ENCODE measurements at places on chromosomes 7 and 10.

DNA sequence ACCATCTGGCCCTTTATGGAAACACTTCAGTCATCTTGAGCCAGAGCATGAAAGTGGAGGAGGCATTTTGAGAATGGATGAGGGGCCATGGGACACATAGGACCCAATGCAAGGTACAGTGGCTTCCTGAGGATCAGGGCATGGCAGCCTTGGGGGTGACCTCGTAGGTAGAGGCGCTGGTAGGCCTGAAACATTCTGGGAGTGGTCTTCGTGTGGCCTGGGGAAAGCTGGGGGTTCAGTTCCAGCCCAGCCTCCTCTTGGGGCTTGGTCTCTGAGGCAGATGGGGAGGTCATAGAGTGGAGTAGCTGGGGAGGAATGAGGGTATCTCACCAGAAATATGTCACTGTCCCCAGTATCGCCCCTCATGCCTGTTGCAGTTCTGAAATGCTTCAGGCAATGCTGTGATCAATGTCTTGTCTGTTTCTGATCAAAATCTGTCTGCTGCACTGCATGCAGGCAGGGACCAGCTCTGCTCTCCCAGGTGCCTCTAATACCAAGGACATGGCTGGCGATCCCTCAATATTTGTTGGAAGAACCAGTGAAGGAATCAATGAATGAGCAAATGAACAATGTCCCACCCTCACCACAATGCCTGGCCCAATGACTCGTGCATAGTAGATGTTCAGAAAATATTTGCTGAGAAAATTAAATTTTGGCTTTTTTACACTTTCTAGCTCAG lies 90.9 kb downstream of the CHST15 start:
- DNase-seq: no peak

DNA sequence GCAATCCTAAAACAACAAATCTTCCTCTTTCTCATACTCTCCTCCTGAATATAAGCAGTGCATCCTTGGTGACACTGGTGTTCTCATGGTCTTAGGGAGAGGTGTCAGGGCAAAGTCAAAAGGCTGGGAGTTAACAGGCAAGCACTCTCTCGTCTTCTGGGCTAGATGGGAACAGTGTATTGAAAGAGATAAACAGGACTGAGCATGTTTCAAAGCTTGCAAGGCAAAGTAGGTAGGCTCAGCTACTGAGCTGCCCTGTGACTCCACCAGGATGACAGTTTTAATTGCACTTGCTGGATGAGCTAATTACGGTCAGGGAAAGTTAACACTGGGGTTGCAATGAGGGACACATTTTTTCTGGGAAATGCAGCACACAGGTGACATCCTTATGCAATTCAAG lies 554.9 kb upstream of the NRP1 start:
- no peak for DNase-seq

DNA sequence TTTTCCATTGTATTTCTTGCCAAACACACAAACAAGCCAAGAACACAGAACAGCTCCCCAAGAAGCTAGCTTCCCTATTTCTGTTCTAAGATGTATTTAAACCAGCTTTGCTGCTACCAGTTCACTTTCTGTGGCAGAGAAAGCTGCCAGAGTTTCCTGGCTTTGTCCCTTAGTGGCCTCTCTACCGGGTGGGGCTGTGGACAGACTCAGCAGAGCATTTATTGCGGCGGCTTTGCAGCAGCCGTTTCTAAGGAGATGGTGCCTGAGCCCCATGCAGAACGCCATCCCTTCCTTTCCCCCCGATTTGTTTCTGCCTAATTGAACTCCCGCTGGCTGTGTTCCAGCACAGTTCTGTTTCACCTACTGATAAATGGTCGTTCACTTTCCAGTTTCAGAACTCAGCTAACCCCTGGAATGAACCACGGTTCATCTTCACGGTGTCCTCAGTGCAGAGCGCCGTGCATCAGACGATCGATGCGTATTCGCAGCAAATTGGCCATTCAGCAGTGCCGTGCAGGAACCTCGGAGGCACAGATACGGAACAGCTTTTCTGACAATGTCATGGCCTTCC lies 33.8 kb upstream of the SFMBT2 start:
- no peak for DNase-seq

GRCh38 chr7:152756116-152756515 lies 3.4 kb upstream of the ACTR3B start:
- no peak for DNase-seq

DNA sequence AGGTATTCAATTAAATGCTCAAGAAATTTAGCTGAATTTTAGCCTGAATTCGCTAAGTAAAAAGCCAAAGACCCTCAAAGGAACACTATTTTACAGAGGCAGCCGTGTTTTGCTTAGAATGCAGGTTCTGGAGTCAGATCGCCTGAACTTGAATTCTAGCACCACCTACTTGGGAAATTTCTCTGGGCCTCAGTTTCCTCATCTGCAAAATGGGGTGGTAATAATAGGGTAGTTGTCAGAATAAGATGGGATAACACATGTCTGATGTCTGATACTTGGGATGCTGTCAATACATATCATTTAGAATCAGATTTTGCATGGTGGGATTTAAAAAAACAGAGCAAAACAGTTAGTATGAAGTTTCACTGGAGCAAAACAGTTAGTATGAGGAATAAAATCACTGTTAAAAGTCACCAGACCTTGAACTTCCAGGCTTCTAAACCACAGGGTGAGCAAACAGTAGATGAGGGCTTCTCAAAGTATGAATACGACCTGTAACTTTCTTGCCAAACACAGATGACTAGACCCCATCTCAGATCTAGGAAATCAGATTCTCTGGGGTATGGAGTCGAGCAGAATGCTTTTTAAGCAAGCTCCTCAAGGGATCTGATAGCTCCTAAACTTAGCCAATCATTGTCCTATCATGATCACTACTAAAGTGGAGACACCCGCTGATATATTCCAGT lies 75.4 kb downstream of the ATXN7L1 start:
- no peak for DNase-seq

DNA sequence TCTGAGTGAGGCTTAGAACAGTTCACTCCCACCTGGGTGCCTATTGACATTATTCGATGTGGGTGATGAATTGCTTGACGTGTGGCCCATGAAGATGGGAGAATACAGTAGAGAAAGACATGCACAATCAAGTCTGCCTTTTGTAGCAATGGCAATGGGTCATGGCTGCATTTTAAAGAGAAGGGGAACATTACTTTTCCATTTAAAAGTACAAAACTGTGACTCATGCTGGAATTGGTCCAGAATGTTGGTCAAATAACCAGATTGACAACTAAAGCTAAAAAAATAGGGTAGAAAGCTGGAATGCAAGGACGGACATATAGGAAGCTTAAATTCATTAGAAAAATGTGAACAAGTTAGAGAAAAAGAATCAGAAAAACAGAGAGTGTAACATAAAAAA lies 104.1 kb upstream of the SLC25A13 start:
- no peak for DNase-seq

Measured in stimulated activated CD4-positive, alpha-beta T cell treated with anti-CD3 and anti-CD28 coated beads, TNF-alpha, amount 100 ng/mL, for 1 hour (primary cell).